ENCODE measurements at places on chromosomes 5 and 9.

GRCh38 chr5:10427978-10428377, 13.7 kb upstream of the ROPN1L start:
- DNase-seq = no peak

DNA sequence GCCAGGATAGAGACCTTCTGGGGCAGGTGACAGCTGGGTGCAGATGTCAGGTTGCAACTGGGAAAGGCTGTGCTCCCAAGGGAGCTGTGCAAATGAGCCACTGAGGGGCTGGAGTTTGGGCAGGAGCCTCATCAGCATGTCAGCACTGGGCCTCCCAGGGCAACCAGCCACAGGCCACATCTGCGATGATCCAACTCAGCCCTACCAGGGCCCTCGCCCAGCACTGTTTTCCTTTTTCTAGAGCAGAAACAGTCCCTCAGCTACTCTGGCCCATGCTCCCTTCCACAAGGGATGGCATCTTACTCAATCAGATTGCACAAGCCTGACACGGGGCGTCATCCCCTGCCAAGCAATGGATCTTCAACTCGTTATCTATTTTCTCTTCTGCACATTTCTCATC, 24.8 kb downstream of the NIPAL4 start:
- DNase-seq = no peak

GRCh38 chr9:82600536-82601292, 462.2 kb downstream of the RASEF start:
- no peak for DNase-seq

- DNase-seq = no peak
These were observed 367.4 kb downstream of the PSAT1 start for GRCh38 chr9:78664370-78664769.

- DNase-seq = no peak
These were observed 92.5 kb downstream of the CEMIP2 start for GRCh38 chr9:71675857-71676165.

GRCh38 chr5:154446195-154447088, 645 bp downstream of the SAP30L start:
- no peak for DNase-seq

DNA sequence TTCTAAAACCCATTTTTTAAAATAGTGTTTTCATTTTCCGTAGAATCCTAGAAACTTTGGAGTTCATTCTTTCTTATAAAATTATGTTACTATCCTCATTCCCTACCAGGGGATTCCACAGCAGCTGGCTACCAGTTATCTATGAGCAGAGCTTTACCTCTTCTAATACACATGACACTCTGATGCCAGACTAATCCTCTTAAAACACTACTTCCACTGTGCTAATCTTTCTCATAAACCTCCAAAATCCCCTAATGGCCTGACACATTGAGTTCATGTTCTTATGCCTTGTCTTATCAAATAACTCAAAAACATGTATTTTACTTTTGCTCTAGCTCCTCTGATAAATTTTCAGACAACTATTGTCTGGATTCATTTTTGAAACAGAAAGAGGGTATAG, 633.6 kb upstream of the FTMT start:
- no peak for DNase-seq

Measured in CD4-positive, alpha-beta T cell treated with Interleukin-15 for 1 hour (primary cell).